ENCODE measurements at places on chromosomes 1 and 21.

DNA sequence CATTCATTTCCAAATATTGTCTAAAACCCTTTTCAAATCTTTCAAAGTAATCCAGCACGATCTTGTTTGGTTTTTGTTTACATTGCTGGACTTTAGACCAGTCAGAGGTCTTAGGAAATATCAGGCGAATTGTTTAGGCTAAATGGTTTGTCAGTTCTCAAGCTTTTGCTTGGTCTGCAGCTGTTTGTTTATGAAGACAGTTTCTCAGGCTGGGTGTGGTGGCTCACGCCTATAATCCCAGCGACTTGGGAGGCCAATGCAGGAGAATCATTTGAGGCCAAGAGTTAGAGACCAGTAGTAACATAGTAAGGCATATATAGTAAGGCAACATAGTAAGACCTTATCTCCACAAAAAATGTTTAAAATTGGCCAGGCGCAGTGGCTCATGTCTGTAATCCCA lies 77.5 kb downstream of the DNTTIP2 start:
- no peak for DNase-seq

- DNase-seq, result no peak
These were observed 122.9 kb downstream of the GLUL start for GRCh38 chr1:182268669-182269068.

DNA sequence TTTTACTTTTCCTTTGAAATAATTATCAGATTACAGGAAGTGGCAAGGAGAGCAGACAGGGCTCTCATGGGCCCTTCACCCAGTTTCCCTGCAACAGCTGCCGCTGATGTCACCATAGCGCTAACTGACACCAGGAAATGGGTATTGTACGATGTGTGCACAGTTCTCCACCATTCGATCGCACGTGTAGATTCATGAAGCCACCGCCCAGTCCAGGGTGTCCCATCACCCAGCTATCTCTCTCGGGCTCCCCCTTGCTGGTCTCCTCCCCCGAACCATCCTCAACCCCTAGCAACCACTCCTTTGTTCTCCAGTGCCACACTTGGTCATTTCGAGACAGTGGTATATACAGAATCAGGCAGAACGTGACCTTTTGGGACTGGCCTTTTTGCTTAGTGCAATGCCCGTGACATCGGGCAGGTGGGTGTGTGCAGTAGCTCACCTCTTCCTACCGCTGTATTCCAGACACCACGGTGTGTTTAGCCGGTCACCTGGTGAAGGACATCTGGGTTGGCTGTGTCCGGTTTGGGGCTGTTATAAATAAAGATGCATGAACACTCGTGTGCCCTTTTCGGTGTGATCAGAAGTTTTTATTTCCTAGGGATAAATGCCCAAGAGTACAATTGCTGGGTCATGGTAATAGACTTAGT lies 118.4 kb downstream of the CRYAA start:
- peak; percentile 90 for DNase-seq

GRCh38 chr1:117183112-117183511 lies 27.6 kb downstream of the VTCN1 start:
- no peak for DNase-seq

DNA sequence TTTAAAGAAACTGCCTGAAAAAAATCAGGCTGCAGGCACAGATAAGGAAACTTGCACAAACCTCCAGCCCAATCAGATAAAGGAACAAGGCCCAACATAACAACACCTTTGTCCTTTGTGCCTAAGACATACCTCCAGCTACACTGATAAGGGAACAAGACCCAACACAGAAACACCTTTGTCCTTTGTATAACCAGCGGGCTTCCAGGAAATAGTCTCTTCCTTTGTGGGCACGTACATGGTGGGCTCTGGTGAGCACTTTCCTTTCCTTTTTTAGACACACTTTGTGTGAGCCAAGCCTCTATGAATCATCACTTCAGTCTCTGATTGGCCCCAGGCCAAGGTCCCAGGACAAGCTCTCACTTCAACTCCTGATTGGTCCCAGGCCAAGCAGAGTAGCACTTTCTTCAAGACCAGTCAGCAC lies 23.6 kb downstream of the ZNF670 start:
- DNase-seq, result no peak

GRCh38 chr21:27085387-27085786 lies 118.5 kb upstream of the ADAMTS5 start:
- DNase-seq, result no peak

GRCh38 chr1:156935505-156936128 lies 15.2 kb downstream of the LRRC71 start:
- no peak for DNase-seq

DNA sequence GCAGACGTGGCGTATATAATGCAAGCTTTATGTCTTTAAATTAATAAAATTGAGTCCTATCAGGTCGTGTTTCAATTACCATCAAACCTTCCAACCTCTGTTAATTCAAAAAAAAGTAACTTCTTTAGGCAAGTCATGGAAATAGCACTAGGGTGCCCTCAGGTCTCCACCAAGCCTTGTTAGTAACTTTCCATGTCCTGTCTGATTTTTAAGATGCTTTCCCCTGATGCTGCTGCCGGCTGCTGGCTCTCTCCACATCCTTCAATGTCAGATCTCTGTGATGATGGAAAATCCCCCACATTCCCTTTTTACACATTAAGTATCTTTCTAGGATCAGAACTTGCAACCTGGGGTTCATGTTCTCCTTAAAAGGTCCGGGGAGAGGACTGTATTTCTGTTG lies 3.0 kb downstream of the ERG start:
- DNase-seq, result no peak

DNA sequence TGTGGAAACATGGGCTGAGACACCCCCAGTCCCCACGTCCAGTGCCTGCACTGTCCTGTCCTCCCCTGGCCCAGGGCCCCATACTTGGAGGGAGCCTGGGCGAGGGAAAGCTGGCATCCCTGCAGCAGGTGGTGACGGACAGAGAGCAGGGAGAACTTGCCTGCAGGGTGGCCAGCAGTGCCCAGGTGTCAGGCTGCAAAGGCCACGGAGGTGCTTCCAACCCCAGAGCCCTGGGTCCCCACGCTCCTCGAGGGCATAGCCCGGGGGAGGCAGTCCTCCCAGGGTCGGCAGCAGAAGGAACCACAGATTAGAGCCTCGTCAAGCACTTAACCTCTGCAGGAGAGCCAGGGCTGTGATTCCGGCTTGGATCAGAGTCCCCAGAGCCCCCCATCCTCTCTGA lies 77.5 kb downstream of the ARHGEF16 start:
- no peak for DNase-seq

DNA sequence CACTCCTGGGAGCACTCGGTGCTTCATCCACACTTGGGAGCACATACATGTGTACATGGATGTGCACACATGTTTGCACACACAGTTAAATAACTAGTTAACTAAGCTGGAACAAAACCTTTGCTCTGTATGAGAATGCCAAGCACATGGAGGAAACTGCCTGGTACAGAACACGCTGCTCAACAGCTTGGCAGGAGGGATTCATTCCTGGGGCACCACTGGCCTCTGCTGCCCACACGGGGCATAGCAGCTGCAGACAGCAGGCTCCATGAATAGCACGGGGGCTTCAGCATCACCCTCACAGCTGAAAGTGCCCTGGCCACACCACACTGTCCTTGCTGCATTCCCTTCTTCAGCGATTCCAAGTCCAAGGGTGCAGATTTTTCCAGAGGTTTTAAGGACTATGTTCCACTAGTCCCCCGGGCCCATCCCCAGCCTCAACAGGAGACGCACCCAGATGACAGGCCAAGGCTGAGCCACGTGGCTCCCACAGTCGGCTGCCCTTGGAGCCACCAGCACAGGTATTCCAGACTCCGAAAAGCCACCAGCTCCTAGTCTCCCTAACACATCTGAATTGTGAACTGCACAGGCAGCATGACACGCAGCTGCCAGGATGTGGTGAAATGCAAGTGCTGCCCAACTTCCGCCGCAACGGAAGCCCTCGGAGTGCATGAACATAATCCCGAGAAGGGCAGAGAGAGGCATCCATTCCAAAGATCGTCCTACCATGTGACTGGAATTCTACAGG lies 16.9 kb downstream of the NPHP4 start:
- peak; percentile 19 for DNase-seq

DNA sequence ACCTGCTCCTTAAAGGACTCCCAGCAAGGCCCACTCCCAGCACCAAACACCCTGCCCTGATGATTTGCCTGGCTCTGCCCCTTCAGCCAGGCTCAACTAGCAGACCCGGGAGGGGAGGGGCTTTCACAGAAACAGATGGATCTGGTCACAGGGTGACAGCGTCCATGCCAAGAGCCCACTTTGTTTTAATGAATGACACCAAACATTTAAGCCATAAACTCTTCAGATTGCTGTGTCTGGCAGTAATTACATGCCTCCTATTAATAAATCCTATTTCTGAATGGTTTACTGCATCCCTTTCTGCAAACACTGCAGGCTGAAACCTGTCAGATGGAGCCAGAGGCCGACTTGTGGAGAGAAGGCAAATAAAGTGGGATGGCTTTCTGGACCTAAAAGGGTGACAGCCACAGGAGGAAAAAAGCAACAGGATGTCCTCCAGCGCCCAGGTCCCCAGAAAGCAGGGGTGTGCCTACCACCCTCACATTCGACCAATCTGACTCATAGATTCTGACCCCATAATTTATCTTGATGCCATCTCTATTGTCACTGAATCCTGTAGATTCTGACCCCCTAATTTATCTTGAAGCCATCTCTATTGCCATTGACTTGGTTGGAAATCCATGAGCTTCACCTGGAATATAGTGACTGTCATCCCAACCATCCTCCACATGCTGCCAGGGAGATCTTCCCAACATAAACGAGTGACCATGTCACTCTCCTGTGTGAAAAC lies 200.9 kb downstream of the PLPP3 start:
- no peak for DNase-seq

- DNase-seq, result no peak
These were observed 226.1 kb downstream of the FGGY start for GRCh38 chr1:59522925-59523505.

- no peak for DNase-seq
These were observed 6.8 kb downstream of the TP73 start for GRCh38 chr1:3659093-3659492.

DNA sequence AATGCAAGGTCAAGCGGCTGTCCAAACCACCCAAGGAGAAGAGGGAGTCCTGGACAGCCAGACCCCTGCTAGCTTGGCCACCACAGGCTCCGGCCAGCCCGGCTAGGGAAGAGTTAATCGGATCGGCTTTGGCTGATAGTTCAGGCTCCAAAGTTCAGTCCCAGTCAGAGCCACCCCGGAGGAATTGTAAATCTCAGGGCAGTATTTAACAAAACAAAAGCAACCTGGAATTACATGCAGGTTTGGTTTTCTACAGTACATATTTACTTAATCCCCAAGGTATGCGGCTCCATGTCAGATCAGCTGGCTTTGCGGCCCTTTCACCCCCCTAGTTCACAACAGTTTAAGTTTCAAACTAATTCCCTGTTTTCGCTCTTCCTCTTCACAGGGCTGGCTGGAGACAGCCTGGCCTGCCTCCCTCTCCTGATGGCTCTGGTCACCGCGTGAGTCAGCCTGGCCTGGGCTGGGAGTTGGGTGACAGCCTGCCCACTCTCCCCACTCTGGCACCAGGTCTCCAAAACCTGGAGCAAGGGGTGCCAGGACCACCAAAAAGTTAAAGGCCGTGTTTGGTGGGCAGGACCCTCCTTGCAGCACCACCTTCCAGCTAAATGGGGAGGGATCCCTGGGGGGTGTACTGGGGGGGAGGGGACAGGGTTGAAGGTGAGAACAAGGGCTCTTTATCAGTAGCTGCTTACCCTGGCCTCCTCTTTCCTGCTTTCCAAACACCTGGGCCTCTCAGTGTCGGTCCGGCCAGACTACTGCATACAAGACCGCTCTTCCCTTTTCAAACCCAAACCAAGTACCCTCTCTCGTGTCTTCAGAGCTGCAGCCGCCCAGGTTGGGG lies 1.9 kb downstream of the DHRS3 start:
- no peak for DNase-seq

DNA sequence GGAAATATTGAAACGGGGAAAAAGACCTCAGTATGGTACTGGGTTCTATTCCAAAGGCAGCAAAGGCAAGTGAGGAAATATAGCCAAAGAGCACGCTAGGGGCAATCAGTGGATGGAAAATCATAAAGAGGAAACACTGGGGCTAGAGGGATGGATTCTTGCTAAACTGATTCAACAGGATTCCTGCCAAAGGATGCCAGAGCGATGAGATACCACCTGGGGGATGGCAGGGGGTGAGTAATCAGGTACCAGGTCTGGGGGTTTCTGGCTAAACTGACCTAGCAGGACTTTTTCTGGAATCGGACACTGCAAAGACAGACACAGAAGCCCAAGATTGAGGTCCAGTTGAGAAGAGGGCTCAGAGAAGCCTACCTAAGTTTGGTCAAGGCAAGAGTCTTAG lies 6.7 kb downstream of the CHI3L2 start:
- no peak for DNase-seq

DNA sequence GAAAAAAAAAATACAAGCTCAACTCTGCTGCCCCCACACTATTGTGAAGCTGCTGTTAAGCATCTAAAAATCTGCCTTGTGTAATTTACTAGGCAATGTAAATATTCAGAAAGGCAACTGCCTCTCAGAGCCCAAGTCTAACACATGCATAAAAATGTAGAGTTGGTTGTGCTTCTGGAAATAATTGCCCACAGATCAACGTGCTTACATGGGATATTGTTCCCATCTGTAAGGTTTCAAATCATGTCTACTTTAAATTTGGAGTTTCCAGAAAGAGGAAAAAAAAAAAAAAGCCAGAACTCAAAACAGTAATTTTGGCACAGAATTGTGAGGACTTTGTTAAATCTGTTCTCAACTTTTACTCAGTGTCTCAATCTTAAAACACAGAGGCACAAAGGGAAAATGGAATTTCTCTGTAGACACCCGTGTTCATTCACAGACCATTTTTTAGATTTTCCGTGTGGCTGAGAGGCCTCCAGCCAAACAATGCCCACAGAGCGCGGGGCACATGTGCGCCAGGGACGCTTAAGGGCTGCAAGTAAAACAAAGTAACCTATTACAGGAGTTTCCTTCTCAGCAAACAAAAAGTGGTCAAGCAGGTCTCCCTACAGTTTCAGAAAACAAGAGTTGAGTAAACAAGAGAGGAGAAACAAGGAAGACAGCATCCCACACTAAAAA lies 115.5 kb downstream of the RERE start:
- DNase-seq, result no peak

DNA sequence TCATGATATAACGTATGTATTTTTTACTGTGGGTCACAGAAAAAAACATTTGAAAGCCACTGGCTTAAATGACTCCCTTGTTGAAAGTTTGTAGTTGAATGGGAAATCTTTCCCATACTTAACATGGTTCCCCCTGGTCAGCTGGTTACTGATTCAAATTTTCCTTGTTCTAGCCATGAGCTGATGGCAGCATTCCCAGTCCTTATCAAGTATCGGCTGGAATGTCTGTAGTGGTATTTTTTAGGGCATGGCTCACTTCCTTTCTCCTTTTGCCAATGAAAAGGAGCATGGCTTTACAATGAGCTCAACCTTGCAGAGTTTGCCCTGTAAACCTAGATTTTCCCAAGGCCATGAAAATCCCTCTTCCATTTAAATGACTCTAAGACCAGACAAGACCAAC lies 55.7 kb downstream of the GIPC2 start:
- no peak for DNase-seq
